H1 (cell line): ENCODE measurements at places on chromosomes 2 and 18.

DNA sequence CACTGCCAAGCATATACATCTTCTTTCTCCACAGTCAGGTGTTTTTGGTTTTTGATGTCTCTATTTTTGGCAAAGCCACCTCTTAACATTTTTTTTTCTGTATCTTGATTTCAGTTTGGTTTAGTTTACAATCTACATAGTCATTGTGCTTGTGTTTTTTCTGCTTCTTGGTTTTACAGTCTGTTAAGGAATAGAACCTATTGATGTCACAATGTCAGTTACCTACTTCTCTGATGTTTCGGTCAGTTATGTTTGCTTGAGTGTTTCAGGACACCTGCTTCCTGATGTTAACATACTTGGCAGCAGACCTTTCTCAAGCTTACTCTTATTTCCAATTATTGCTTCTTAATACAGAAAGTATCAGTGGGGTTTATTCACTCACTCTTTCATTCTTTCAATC lies 253.3 kb downstream of the SPAG16 start:
- DNase-seq = no peak

- DNase-seq = no peak
Measured at GRCh38 chr2:199458009-199458805, 468 bp upstream of the SATB2 start.

DNA sequence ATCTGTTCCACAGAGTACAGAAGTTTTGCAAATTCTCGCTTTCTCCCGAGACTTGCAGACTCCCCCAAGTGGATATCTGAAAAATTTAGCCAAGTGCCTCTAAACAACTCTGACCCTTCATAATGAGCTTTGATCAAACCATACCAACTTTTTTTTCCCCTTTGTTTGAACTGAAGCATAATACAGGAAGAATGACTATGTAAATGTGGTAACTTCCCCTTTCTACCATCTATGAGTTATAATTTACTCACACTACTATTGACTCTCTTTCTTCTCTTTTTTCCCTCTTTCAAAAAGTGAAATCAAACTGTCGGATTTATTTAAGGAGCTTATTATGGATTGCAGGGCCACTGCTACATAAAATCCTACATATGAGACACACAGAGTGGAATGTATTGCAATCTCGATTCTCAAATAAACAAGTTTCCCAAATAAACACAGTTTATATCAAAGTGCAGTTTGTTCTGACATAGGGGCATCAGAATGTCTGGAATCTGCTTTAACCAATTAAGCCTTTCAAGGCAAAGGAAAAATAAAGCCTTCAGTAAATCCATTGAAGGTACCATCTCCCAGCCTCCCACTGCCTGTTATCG lies 1.4 kb upstream of the ZNF804A start:
- no peak for DNase-seq

DNA sequence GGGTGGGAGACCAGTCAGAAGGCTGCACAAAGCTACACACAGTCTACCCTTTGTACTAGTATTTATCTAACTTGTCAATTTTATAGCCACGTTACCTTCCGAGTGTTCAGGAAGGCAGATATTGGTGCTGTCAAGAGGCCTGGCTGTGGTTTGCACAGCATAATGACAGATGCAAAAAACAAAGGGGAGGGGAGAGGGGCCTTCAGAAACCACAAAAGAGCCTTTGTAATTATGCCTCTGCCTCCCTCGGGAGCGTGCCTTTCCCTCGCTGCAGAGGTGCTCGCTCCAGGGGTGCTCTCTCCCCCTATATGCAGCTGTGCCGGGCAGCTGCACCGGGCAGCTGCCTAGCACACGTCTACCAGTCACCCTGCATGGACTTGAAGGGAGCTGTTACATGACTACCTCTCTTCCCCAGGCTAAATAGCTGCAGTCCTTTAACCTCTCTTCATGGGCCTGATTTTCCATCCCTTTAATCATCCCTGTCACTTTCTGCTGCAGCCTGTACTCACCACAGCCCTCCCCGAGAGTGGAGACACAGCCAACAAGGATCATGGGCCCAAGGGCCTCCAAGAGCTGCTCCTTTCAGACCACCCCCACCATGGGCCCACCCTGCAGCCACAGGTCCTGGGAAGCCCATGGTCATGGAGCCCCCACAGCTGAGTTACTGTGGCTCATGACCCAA lies 168.4 kb upstream of the PKDCC start:
- DNase-seq = no peak

DNA sequence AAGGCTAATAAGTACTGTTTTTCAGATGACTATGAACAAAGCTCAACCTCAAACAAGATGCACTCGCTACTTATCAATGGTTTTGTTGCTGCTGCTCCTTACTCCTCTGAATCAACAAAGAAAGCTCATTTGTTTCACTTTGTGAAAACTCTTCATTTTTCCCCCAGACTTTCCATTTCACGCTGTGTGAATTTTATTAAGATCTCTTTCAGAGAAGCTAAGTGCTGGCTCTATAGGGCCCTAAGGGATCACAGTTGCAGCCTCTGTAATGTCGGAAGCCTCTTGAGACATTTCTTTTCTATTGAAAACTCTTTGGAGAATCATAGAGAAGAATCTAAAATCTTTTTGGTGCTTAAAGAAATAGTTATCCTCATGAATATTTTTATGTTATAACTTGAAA lies 209.8 kb downstream of the CD226 start:
- DNase-seq = no peak

DNA sequence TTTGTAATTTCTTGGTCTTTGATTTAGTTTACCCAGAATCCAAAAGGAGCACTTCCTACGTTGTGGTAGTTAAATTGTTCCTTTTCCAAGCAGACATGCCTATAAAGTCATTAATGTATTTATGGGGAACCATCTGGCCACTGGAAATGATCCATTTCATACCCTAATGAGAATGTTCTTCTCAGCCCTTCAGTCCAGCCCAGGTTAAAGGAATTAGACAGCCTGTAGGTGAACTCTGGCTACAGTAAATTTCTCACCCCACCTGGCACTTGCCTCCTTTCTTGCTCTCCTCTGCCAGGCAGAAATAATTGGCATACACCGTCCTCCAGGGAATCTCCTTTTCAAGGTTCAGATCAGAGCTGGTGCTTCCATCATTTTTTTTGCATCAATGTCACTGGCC lies 121.1 kb downstream of the SETBP1 start:
- no peak for DNase-seq

GRCh38 chr2:45319683-45320455 lies 291.2 kb downstream of the SRBD1 start:
- DNase-seq = no peak

DNA sequence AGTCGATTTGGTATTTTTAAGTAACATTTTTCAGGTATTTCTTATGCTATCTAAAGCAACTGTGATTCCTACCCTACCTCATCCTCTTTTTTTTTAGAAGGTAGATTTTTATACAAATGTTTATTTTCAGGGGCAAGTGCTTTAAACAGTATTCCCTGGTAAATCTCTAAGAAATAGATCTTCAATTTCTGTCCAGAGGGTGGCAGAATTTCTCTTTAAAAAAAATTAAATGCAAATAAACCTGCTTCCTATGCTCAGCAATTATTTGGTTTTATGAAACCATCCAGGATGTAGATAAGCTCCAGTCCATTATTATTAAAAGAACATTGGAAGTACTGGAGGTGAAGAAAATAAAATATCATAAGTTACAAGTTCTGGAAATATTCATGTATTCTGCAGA lies 191.9 kb downstream of the MYO3B start:
- DNase-seq = no peak

DNA sequence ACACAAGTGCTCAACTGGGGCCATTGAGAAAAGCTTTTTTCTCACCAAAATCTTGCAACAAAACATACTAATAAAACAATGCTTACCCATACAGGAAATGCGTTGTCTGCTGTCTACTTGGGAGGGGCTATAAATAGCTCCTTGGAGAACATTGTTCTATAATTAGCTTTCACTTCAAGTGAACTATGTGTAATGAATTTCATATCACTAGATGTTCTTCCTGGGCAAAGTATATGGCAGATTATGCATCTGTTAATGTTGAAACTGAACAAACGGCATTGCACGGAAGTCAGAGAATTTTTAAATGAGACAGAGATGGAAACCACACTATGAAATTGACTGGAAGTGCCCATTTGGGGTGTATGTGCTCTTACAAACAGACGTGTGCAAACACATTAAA lies 6.4 kb upstream of the NPAS2 start:
- DNase-seq = no peak

DNA sequence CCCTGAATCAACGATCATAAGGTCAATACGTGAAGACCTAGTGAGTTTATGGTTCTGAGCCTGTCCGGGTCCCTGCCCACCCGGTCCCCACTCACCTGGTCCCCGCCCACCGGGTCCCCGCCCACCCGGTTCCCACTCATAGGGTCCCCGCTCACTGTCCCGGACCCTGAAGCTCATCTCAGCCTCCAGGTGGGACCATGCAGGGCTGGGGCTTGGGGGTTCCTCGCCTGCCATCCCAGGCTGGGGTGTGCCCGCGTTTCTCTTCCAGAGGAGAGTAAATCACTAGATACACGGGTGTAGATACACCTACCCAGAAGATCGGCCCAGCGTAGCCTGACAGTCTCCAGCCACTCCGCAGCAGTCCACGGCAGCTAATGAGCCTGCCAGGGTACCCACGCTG lies 131.5 kb downstream of the MBP start:
- no peak for DNase-seq

DNA sequence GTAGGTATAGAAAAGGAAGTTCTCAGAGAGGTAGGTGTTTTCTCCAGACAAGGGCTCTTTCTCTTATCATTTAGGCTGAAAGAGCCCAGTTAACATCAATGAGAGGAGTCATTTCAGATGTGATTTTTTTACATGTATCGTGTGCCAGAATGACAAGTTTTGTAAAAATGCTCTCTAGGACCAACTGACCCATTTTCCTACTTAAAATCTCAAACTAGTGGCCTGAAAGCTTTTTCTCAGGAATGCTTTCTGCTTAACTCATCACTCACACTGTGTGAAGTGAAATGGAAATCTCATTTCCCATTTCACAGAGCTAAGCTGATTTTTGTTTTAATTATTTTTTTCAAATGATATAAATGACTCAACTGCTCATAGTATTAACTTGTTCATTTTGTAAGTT lies 128.7 kb upstream of the CYP26B1 start:
- DNase-seq = no peak

DNA sequence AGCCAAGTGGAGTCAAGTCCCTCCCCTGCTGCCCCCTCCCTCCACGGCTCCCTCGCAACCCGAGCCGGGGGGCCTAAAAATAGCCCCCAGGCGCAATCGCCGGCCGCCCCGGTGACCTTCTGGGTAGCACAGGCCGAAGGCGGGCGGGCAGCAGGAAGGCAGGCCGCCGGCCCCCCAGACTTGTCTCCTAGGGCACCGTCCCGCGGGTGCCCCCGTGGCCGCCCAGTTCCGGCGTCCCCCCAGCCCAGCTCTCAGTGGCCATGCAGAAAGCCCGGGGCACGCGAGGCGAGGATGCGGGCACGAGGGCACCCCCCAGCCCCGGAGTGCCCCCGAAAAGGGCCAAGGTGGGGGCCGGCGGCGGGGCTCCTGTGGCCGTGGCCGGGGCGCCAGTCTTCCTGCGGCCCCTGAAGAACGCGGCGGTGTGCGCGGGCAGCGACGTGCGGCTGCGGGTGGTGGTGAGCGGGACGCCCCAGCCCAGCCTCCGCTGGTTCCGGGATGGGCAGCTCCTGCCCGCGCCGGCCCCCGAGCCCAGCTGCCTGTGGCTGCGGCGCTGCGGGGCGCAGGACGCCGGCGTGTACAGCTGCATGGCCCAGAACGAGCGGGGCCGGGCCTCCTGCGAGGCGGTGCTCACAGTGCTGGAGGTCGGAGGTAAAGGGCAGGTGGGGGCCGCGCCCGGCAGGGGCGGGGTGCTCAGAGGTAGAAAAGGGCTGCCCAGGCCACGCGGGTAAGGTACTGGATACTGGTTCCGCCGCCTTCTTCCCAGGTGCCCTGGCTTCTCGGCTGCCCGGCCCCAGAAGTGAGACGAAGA lies at the start of gene SPEG:
Gene SPEG (plus strand): TSS at position 126 of the 808 bp plus-strand sequence. CDS start 135 bp downstream, at position 261.
- no peak for DNase-seq

GRCh38 chr2:67713376-67713775 lies 316.2 kb downstream of the ETAA1 start:
- DNase-seq = no peak

DNA sequence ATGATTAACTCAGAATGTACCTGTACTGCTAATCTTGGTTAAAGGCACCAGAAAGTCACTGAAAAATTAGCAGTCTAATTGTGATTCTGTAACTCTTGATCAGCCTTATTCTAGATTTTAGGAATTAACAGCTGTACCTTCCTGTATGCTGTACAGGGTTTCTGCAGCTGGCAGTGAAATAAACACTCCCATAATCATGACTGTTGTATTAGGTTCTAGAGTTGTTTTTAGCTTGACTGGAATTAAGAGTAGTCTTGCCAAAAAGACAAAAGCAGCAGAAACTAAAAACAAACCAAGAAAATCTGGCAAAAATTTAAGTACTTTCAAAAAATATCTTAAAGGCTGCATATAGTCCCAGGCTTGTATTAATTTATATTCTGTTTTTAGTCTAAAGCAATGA lies 103.5 kb downstream of the SOS1 start:
- DNase-seq = no peak

DNA sequence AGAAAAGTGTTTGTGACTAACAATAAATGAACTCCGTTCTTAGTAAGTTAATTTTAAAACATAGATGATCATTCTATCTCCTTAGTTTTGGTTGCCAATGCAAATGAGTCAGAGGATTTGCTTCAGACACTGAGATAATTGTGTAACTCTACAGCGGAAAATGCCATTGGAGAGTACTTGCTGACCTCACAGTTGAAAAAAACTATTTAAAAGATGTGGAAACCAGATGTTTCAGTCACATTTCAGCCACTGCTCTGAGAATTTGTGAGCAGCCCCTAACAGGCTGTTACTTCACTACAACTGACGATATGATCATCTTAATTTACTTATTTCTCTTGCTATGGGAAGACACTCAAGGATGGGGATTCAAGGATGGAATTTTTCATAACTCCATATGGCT lies at the start of gene TNFAIP6:
Gene TNFAIP6 (plus strand): TSS at position 234 of the 400 bp plus-strand sequence. CDS start 75 bp downstream, at position 309.
- DNase-seq = no peak

GRCh38 chr2:12884713-12885282 lies 168.1 kb downstream of the TRIB2 start:
- no peak for DNase-seq
